ENCODE measurements at places on chromosomes 16 and 17. TPM values are rescaled to one million over a fixed set of nuclear protein-coding genes. Genes with fewer than 3 reads are reported as not detected.

GRCh38 chr17:80108036-80108971 is 6.9 kb downstream of the GAA start:
- DNase-seq: peak; percentile 1

DNA sequence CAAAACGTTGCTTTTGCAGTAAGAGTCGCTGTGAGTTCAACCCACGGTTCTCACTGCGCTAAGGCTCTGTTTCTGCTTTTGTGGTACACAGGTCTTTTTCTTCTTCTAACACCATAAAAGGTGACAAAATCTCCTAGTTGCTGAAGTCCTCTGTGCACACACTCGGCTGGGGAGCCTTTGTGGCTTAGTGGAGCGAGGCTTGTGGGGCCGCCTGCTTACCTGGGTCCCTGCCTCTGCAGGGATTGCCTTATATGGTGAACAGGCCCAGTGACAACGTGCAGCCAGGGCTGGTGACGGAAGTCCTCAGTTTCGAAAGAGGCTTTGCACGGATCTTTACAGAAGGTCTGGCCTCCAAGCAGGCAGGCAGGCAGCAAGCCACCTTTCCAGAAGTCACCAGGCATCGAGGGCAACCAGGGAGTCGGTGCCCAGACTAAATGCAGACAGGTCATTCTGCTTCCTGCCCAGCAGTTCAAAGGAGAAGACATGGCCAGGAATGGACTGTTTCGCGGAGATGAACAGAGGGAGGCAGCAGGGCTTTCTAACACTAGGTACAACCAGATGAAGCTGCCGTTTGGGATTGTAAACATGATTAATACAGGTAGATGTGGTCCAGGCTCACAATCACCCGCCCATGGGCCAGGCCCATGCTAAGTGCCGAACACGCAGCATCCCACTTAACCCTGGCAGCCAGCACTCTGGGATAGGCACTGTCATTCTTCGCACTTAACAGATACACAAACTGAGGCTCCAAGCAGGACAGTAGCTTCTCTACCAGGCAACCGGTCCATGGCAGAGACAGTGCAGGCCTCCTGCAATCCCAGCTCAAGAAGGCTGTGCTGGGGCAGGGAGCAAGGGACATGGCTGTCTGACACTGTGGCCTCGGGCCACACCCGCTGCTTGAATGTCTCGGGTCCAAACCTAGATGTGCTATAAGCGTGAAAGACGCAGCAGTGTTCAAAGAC is 10.7 kb upstream of the MEAK7 start:
- DNase-seq: no peak

DNA sequence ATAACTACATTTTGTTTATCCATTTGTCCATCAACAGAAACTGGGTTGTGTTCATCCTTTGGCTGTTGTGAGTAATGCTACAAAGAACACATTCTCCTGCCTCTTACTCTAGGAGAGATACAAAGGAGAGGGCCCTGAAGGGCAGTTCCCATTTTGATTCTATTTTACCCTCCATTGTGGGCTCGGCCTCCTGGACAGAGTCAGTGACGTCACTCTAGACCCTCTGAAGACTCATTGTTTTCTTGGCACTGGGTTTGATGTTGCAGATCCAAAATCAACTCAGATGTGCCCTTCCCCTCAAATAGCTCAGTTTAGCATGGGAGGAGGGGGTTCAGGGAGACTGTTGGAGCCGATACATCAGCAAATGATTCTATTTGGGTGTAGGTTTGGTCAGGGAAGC is 280.9 kb downstream of the UTP18 start:
- DNase-seq: no peak

GRCh38 chr17:39664581-39665561 is at the start of gene TCAP:
Gene TCAP (plus strand): TSS chr17:39665349. CDS start chr17:39665360, 11 bp downstream.
- DNase-seq: no peak

Gene SEZ6L2
- 0.33 TPM for total RNA-seq

All from thyroid gland (tissue), 4 donors.